Hepatic stellate cell (primary cell): ENCODE measurements at places on chromosomes 1 and 21.
A peak's percentile ranks its signal among the peaks of the same experiment; 100 is the strongest.

GRCh38 chr1:93702828-93703183 lies 21.2 kb upstream of the BCAR3 start:
- no peak for DNase-seq

GRCh38 chr1:41325801-41326200 lies 35.4 kb upstream of the FOXO6 start:
- DNase-seq, result no peak

DNA sequence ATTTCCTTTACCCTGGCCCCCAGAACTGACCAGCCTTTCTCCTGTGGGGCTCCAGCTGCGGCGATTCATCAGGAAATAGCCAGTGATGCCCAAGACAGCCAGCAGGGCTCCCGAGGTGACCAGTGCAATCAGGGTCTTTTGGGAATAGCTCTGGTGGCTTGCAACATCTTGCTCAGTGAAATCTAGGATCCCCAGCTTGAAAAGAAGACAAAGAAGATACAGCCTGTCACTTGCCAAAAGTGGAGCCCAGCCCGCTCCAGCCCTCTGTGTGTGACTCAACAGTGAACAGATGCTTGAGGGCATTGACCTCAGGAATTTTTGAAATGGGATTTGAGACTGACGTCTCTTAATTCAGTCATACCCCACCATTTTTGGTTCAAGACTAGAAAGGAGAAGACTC lies 22.3 kb downstream of the CD34 start:
- peak; percentile 62 for DNase-seq

DNA sequence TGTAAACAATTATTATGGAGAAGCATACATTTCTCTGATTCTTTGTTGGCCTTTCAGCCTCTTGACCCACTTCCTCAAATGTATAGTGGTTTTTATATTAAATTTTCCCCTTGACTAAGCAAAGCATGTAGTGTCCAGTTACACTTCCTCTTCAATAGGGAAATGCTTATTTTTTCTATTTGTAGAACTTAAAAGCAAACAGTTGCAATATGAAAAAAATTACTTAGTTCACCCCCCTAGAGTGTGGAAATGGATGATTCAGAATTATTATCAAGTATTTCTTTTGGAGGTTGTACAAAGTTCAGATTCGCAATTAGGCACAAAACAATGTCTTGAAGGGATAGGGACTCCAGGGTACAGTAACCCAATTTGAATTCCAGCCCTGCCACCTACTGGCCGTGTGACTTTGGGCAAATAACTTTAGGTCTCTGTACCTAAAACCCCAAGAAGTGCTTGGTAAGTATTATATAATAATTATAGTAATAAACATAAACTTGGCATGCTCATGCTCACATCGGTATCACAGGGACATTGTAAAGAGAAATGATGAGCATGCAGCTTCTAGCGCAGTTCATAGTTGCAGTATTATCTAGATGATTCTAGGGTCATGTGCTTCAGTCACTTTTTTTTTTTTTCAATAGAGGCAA lies 28.6 kb upstream of the IFNGR2 start:
- peak; percentile 38 for DNase-seq

- no peak for DNase-seq
These were observed 69.2 kb upstream of the ZNF281 start for GRCh38 chr1:200478945-200479558.

GRCh38 chr1:109509176-109510134 lies at the start of gene AMIGO1:
TSS of gene AMIGO1 (minus strand) at chr1:109509727. CDS start at chr1:109508912, 815 bp downstream.
- peak; percentile 78 for DNase-seq

GRCh38 chr1:90387805-90388204 lies 329.3 kb downstream of the BARHL2 start:
- DNase-seq, result no peak

DNA sequence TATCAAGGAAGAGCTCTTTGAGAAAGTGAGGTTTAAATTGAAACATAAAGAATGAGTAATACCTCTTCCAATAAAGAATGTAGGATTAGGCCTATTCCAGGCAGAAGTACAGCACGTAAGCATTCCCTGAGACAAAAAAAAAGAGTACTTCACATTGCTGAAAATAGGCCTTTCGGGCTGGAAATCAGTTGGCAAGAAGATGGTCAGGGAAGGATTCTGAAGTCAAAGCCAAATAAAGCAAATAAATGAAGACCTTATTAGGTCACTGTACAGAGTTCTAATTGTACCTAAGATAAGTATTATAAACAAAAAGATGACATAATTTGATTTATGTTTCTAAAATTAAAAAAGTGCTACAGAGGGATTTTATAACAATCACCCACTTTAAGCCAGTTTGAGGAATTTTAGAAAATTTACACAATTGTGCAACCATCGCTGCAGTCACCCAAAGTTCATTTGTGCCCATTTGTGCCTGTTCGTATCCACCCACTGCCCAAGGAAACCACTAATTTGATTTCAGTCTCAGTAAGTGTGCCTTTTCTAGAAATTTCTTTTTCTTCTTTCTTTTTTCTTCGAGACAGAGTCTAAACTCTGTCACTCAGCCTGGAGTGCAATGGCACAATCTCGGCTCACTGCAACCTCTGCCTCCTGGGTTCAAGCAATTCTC lies 58.6 kb downstream of the FMO4 start:
- no peak for DNase-seq

DNA sequence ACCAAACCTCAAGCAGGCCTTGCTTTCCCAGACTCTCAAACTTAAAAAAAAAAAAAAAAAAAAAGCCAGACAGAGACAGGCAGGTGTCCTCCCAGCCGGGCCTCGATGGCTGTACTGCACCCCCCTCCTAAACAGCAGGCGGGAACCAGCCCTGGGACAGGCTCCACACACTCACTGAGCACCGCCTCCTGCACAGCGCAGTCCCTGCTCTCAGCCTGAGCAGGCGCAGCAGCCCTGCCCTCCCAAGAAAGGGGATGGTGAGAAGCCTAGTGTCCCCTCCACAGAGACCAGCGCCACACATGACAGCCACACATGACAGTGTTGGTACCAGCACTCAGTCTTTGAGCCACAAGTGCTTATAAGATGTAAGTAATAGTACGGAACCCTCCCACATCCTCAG lies 11.9 kb downstream of the MX2 start:
- no peak for DNase-seq
